Ascending aorta (tissue), 2 donors: ENCODE measurements at places on chromosomes 13 and 19. TPM values are rescaled to one million over a fixed set of nuclear protein-coding genes. Genes with fewer than 3 reads are reported as not detected.

The LIM2 gene
- total RNA-seq = not detected

DNA sequence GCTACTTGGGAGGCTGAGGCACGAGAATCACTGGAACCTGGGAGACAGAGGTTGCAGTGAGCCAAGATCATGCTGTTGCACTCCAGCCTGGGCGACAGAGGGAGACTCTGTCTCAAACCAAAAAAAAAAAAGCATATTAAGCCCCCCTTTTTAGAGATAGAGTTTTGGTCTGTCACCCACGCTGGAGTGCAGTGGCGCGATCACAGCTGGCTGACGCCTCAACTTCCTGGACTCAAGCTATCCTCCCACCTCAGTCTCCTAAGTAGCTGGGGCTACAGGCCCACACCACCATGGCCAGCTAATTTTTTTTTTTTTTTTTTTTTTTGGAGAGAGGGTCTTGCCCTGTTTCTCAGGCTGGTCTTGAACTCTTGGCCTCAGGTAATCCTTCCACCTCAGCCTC, 34.2 kb upstream of the MAP3K10 start:
- no peak overlapping the region for H3K27ac ChIP-seq
- H3K4me3 ChIP-seq = no peak overlapping the region
- H3K4me1 ChIP-seq = no peaks in the 10 kb centered on the region

GRCh38 chr19:38849147-38849859, 483 bp downstream of the HNRNPL start:
- H3K27me3 ChIP-seq = no peaks in the 10 kb centered on the region
- H3K27ac ChIP-seq = peak overlapping the region; percentile 100
- peaks cover 16% of the 10 kb centered on the region for H3K4me1 ChIP-seq
- peak overlapping the region; percentile 81 for H3K4me3 ChIP-seq
- H3K36me3 ChIP-seq = peaks cover 32% of the 10 kb centered on the region

The PRR36 gene
- total RNA-seq = not detected

The MISP gene
- total RNA-seq = not detected
